ENCODE measurements at places on chromosomes 3 and 15.

DNA sequence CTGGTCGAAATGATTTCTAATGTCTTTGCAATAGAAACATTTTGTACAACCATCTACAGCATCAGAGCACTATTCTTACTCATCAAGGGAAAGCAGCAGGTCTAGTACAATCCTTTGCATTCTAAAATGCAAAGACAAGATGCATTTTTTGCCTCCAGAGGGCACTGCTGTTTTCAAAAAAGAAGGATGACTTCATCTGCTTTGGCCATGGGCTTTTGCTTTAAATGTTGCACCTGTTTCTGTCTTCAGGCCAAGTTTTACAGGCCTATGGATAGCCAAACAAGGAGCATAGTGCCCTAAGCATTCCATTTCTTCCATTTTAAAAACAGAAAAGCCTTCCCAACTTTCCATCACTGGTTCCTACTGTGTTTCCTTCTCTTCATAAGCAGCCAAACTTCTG is 3.4 kb downstream of the PARP9 start:
- DNase-seq, result no peak

DNA sequence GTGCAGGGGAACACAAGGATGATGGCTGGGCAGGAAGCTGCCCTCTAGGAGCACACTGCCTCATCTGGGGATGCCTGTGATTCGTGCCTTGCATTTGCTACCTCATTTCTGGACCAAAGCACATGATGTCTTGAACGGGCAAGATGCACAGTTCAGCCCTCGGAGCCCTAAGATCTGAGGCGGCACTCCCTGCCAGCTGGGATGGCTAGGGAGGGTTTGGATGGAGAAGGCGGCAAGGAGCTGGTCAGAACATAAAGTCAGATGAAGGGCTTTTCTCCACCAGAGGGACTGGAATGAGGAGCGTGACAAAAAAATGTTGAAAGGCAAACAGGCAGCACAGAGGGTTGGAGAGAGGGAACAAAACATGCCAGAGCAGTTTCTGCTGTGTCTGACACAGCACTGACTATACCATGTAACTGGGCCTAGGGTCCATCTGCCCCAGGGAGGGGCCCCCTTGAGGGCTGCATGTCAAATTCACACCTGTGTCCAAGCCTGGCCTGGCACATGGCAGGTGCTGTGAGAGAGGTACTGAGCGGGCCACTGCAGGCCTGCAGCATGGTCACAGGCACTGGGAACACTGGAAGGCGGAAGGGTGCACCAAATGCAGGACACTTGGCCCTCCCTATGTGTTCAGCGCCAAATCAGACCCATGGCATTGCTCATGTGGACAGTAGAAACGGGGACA is 21.7 kb downstream of the TMEM43 start:
- DNase-seq, result no peak

DNA sequence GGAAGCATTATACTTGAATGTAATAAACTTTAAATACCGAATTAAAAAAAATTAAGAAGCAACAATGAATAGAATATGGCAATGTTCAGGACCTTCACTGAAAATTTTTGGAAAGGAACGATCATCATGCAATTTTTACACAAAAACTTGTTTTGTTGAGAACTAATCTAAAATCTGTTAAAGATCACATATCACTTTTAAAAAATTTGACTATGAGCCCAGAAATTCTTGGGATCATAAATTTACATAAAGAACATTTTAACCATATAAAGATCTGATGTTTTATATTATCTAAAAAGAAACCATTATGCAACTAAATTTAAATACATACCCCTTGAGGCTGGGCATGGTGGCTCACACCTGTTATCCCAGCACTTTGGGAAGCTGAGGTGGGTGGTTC is 76.2 kb upstream of the MELTF start:
- no peak for DNase-seq

DNA sequence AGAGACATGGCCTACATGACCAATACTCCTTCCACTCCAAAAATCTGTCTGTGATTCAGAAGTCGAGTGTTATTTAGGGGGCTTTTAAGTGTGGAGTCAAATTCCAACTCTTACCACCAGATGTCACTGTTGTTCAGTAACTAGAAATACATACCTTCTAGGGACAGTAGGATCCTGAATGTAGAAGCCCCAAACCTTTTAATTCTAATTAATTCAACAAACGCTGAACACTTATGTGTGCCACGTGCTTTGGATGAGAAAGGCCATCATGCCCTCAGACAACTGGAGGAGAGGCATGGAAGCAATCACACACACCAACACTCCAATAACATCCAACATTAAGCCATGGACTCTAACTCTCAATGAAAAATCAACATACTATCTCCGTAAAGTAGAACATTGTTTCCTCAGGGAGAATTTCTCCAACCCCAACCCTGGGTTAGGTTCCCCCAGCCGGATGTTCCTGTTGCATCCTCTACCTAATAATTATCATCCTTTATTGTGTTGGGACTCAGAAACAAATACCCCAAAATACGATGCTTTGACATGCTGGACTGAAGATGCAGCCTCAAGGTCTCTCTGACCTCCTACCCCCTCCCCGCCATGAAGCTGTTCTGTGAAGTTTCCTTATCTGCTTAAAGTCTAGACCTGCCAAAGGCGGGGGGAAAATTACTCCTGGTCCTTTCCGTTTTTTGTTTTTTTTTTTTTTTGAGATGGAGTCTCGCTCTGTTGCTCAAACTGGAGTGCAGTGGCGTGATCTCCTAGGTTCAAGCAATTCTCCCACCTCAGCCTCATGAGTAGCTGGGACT is 8.0 kb upstream of the CCDC13 start:
- DNase-seq, result no peak

DNA sequence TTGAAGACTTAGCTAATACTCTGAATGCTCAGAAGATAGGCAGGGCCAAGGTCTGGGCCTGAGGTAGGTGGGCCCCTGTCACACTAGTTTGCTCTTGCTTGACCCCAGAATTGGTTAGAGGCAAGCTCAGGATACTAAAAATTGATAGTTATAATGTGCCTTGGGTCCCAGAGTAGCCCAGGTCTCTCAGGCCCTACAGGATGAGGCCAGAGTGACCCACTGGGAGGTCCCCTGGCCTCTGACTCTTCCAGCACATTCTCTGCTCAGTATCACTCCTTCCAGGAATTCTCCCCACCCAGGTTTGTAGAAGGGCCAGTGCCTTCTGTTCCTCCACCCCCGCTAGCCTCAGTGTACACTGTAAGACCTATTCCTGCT is 667 bp upstream of the KLHDC8B start:
- DNase-seq, result no peak

DNA sequence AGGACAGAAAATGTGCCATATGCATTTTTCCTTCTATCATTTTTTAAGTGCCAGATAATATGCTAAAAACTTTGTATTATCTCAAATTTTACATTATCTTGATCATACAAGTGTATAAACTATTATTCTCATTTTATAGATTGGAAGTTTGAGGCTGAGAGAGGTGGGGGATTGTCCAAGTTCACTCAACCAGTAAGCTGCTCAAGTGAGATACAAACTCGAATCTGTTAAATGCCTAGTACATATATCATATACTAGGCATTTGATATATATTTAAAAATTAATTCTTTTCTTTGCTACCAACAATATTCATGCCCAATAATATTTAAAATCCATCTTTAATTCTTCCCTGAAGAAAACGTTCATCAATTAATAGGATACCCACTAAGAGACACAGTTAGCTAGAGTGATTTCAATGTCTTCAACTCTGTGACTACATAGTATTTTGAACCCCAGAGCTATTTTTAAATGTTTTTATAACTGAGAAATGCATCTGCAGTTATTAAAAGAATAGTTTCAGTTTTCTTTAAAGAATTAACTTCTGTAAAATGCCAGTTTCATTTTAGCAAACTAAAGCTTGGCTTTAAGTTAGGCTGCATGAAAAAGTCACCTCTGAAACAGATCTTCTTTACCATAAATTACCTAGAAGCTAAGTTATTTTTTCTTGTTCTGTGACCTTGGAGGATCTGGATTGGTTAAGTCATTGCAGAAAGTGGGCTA is 40.4 kb downstream of the IQCB1 start:
- no peak for DNase-seq

- no peak for DNase-seq
Measured at GRCh38 chr15:55627730-55628368, 39.7 kb upstream of the PYGO1 start.

GRCh38 chr3:172676196-172676922 is 34.5 kb downstream of the NCEH1 start:
- DNase-seq, result no peak

GRCh38 chr15:63512148-63512547 is 7.8 kb downstream of the USP3 start:
- DNase-seq, result no peak

- DNase-seq, result peak; percentile 71
Measured at GRCh38 chr3:186909078-186909853, 21.1 kb upstream of the ST6GAL1 start.

DNA sequence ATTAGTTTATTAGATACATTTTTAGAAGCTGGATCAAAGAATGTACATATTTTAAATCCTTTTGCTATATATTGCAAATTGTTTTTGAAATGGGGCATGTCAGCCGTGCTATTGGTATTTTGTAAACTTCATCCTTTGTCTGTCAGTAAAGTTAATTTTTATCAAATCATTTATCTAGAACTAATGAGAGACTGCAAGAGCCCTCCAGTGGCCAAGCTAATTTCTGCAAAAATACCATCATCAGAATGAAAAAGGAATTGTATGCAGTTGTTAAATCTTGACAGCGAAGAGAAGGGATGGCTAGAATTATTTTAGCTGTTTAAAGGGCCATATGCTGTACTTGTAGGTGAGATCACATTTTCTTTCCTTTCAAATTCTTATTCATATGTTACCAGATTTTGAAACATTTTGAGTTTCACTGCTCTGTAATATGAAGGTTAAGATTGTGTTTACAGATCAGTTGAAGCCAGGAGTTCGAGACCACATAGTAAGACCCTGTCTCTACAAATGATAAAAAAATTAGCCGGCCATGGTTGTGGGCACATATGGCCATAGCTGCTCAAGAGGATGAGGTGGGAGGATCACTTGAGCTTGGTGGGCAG is 8.1 kb upstream of the CLDN11 start:
- no peak for DNase-seq

DNA sequence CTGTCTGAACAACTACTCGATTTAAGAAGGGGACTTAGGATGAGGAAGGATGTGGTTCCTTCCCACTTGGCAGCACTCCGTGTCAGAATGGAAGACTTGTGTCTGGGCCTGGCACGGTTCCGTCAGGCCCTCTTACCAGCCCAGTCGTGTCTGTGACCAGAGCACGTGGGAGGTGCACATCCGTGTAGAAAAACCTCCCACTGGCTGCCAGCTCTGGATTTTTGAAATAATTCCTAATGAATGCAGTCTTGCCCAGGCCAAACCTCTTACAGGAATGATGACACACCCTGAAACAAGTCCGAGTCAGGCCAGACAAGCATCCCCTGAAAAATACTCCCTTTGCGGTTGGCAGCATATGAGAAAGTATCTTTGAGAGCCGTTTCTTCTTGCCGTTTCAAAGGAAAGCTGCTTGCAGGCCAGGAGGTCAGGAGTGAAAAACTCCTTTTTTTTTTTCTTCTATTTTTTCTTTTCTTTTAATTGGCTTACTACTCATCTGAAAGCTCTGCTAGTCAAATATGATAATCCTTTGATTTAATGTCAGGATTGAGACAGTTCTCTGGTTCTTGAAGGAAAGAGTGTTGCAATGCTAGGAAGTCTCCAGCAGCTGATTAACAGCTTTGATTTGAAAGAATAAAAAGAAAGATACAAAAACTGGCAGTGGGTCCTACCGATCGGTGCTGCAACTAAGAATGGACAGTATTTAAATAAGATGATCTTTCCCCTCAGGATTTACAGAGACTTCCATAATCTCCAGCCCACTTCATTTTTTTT is 19.8 kb downstream of the IL1RAP start:
- DNase-seq, result no peak

- DNase-seq, result no peak
Measured at GRCh38 chr3:119145500-119146167, at the start of gene TEX55. Gene TEX55, plus strand, starts transcription at chr3:119146165. Its CDS starts 25 bp downstream, at chr3:119146190.

- DNase-seq, result no peak
Measured at GRCh38 chr3:119555309-119555735, 4.1 kb downstream of the CD80 start.

DNA sequence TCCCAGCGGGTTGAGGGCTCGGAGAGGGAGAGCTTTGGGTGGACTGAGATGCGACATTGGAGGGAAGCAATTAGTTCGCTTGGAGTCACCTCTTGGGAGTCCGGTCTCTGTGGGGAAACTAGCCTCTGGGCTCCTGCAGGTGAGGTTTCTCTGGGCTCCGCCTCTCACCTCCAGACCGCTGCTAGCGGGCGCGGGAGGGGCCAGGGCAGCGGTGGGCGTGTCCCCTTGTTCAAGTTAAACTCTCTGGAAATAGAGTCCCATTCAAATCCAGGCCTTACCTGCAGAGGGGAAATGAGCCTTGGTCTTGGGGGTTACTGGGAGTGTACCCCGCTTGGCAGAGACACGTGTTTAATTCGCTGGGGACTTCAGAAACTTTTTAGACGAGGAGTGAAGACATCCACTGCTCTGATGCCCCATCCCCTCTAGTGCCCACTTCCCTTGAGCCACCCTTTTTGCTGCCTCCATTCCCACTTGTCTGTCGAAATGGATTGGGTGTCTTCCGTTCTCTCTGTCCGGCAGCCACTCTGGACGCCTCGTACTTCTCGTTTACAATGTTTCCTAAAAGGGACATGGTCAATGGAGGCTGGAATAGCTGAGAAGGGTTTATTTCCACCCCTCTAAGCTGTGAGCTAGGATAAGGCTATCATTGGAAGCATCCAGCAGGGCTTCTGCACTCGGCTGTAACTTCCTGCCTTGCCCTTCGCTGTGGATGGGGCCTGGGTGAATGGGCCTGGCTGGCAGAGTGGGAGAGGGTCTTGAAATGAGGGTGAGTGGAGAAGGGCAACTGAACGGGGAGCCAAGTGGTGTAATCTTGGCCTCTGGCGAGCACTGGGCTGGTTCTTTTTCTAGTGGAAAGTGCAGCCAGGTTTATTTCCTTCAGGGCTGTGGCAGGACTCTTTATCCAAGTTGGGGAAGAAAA is 1.1 kb downstream of the MITF start:
- no peak for DNase-seq

DNA sequence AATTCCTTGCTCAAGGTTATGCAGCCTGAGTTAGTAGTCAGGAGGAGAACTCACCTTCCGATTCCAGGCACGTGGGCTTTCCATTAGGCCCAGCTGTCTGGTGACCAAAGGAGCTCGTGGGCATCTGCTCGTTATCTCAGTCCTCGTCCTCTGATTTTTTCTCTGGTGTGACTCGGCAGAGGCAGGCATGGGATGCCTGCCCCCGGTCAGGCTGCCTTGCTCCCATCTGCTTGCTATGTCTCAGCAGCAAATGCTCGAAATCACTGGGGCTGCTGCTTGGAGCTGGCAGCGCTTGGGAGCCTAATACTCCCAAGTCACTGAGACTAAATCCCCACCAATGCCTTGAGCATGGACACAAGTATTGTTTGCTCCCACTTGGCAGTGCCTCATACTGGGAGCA is 84.5 kb upstream of the NMNAT3 start:
- DNase-seq, result no peak

- no peak for DNase-seq
Measured at GRCh38 chr15:98853617-98854420, 153.8 kb downstream of the PGPEP1L start.
